GM12892 (cell line): ENCODE measurements at places on chromosomes 1 and 21.

DNA sequence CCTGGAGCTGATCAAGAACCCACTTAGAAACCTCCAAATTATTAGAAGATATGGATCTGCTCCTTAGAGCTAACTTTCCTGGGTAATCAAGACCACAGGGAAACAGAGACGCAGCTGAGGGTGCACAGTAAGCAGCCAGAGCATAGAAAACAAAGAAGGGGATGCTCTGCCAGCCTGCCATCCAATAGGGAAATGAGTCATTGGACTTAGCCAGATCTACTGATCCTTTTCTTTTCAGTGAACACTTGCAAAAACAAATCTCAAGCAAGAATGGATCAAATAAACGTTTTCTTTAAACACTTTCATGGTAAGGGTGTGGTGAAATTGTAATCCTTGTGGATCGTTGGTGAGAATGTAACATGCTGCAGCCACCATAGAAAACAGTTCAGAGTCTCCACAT, 474.0 kb downstream of the LTN1 start:
- no peak for DNase-seq

GRCh38 chr1:165898837-165899236, 71.4 kb downstream of the UCK2 start:
- no peak for DNase-seq

- no peak for DNase-seq
Observed at GRCh38 chr1:229509576-229509975, 1.4 kb upstream of the NUP133 start.

GRCh38 chr1:53594391-53595180, 135.4 kb downstream of the DMRTB1 start:
- DNase-seq, result no peak

DNA sequence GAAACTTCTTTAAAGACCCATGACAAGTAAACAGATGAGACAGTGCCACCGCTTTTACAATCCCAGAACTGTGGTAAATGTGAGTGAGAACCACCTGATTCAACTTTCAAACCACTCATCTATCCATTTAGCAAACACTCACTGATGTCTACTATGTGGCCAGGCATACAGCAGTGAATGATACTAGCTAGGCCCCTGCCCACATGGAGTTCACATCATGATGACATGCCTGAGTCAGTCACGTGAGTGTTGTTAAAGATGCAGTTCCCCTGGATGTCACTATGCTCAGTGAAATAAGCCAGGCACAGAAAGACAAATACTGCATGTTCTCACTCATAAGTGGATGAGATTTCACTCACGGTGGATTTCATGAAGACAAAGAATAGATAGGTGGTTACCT, 28.4 kb downstream of the STX6 start:
- DNase-seq, result no peak

GRCh38 chr1:15330028-15330427, 79.7 kb upstream of the EFHD2 start:
- no peak for DNase-seq
